Thyroid gland (tissue), 4 donors: ENCODE measurements at places on chromosomes 16 and 17. TPM values are rescaled to one million over a fixed set of nuclear protein-coding genes. Genes with fewer than 3 reads are reported as not detected.

The PRSS33 gene
- not detected for total RNA-seq

DNA sequence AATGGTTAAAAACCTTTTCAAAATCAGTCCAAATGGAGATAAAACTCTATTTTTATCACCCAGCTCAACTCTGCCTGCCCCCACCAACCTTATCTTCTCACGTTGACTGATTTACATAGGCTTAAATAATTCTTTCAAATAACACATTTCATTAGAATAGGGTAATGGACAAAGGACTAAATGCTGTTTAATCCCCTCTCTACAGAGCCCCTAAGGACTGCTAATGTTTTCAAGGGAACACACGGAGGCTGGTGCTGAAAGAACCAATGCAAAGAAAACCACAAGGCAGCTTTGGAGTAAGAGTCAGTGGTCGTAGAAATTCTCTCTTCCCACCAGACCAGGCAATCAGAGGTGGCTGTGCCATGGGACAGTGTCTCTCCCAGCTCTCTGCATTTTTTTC lies 445.7 kb upstream of the MAF start:
- H3K4me3 ChIP-seq = no peak overlapping the region
- no peak for DNase-seq
- peaks cover 11% of the 10 kb centered on the region for H3K4me1 ChIP-seq
- no peaks in the 10 kb centered on the region for H3K36me3 ChIP-seq
- no peak overlapping the region for H3K27ac ChIP-seq
- no peaks in the 10 kb centered on the region for H3K27me3 ChIP-seq

DNA sequence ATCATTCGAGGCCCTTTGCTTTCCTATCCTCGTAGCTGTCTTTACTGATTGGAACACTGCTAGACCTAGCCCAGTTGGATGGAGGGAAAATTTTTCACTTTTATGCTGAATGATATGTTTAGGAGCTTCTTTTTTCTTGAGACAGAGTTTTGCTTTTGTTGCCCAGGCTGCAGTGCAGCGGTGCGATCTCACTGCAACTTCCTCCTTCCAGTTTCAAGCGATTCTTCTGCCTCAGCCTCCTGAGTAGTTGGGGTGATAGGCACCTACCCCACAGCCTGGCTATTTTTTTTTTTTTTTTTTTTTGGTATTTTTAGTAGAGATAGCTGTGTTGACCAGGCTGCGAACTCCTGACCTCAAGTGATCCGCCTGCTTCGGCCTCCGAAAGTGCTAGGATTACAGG lies 17.3 kb upstream of the PSMC5 start:
- H3K27me3 ChIP-seq = no peaks in the 10 kb centered on the region
- no peak for DNase-seq
- peaks cover 90% of the 10 kb centered on the region for H3K36me3 ChIP-seq
- H3K27ac ChIP-seq = no peak overlapping the region

DNA sequence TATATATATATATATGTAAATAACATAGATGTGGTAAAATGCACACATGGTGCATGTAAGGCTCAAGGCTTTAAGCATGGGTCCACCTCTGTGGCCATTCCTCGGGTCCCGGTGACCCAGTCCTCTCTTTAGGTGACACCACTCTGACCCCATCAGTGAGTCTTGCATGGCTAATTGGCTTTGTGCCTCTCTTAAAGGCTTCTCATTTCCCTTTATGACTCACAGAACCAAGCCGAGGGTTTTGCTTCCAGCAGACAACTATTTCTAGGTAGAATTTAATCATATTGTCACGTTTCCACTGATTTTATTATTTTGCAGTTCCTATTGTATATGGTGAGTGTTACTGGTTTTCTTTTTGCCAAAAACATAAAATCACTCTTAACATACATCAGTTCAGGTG lies 59.7 kb downstream of the PLCG2 start:
- no peak for DNase-seq
- no peak overlapping the region for H3K4me3 ChIP-seq
- H3K27me3 ChIP-seq = no peaks in the 10 kb centered on the region
- H3K27ac ChIP-seq = no peak overlapping the region

The IQCK gene
- total RNA-seq = 93.8 TPM

The CDRT15L2 gene
- total RNA-seq = not detected

DNA sequence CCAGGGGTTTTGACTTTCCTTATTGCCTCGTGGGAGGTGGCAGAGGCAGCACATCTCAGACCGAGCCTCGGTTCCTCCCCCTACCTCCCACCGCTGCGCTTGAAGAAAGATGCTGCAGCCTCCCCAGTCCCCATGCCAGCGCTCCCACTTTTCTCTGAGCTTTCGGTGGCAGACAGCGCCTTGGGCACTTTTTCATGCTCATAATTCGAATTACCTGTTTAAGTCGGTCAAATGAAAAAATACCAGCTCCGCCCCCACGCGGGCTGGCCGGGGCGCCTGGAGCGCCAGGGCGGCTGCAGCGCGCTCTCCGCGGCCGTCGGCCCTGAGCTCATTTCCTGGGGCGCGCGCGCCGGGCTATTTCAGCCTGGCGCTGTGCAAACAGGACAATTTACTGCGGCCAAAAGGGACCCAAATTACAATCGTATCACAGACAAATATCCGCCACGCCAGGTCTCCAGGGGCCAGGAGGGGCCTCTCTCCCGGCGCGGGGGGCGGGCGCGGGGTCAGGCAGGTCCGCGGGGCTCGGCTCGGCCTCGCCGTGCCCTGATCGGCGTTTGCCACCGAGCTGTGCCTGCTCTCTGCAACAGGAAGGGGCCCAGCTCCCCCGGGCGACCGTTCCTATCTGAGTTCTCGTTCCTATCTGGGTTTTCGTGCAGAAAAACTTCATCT lies 45.0 kb downstream of the SOST start:
- H3K4me1 ChIP-seq = peaks cover 5% of the 10 kb centered on the region
- H3K27me3 ChIP-seq = no peaks in the 10 kb centered on the region

- H3K4me1 ChIP-seq = peaks cover 9% of the 10 kb centered on the region
- H3K36me3 ChIP-seq = no peaks in the 10 kb centered on the region
- no peak overlapping the region for H3K4me3 ChIP-seq
- no peak overlapping the region for H3K27ac ChIP-seq
- DNase-seq = no peak
Observed at GRCh38 chr16:57840833-57841232, 38.5 kb upstream of the KIFC3 start.

The TNRC6C gene
- 32.7 TPM for total RNA-seq

GRCh38 chr16:2897110-2897509 lies 14.1 kb downstream of the FLYWCH2 start:
- H3K27ac ChIP-seq = no peak overlapping the region
- peaks cover 9% of the 10 kb centered on the region for H3K36me3 ChIP-seq
- H3K4me3 ChIP-seq = no peak overlapping the region
- no peaks in the 10 kb centered on the region for H3K27me3 ChIP-seq

GRCh38 chr16:87701505-87701921 lies 64.3 kb downstream of the KLHDC4 start:
- peaks cover 10% of the 10 kb centered on the region for H3K36me3 ChIP-seq
- no peak for DNase-seq

- H3K27me3 ChIP-seq = no peaks in the 10 kb centered on the region
- no peak overlapping the region for H3K27ac ChIP-seq
- peak; percentile 20 for DNase-seq
- H3K4me1 ChIP-seq = peaks cover 23% of the 10 kb centered on the region
- no peak overlapping the region for H3K4me3 ChIP-seq
Observed at GRCh38 chr17:75366432-75366831, 39.0 kb downstream of the GRB2 start.

- no peaks in the 10 kb centered on the region for H3K4me1 ChIP-seq
- DNase-seq = no peak
- no peak overlapping the region for H3K27ac ChIP-seq
- no peak overlapping the region for H3K4me3 ChIP-seq
- H3K36me3 ChIP-seq = no peaks in the 10 kb centered on the region
- no peaks in the 10 kb centered on the region for H3K27me3 ChIP-seq
Observed at GRCh38 chr16:77131398-77131797, 59.6 kb upstream of the MON1B start.

- no peak for DNase-seq
- H3K4me1 ChIP-seq = no peaks in the 10 kb centered on the region
- no peak overlapping the region for H3K4me3 ChIP-seq
- no peak overlapping the region for H3K27ac ChIP-seq
- H3K36me3 ChIP-seq = no peaks in the 10 kb centered on the region
Observed at GRCh38 chr16:82061861-82062525, 26.9 kb downstream of the HSD17B2 start.

- H3K4me3 ChIP-seq = no peak overlapping the region
- H3K27me3 ChIP-seq = no peaks in the 10 kb centered on the region
- no peaks in the 10 kb centered on the region for H3K4me1 ChIP-seq
- no peak overlapping the region for H3K27ac ChIP-seq
Observed at GRCh38 chr16:54847207-54847606, 83.5 kb upstream of the IRX5 start.

The FOXO3B gene
- total RNA-seq = 11.4 TPM

DNA sequence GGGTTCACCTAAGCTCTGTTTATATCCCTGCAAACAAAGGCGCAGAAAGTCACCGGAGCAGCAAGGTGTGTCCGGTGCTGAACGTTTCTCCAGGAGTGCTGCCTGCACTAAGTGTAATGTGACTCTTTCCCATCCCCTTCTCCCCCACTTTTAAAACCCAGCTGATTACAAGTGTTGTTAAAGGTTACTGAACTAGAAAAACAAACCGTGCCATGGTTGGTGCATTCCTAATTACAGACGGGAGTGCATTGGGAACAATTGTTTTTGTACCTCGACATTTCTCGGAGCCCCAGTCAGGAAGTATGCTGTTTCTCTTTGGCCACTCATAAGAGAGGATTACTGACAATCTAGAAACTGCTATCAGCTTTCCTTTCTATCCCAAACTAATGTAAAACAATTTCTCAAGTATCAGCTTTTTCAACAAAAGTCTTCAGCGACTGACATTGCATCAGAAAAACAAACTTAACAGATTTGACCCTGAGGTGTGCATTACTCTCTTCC lies 441.0 kb upstream of the SALL1 start:
- H3K36me3 ChIP-seq = no peaks in the 10 kb centered on the region
- H3K4me3 ChIP-seq = no peak overlapping the region
- peaks cover 9% of the 10 kb centered on the region for H3K4me1 ChIP-seq
- peak; percentile 76 for DNase-seq

- H3K4me3 ChIP-seq = no peak overlapping the region
- DNase-seq = no peak
- H3K36me3 ChIP-seq = no peaks in the 10 kb centered on the region
- H3K27ac ChIP-seq = no peak overlapping the region
Observed at GRCh38 chr16:11530171-11530940, 56.4 kb downstream of the LITAF start.

- no peak overlapping the region for H3K4me3 ChIP-seq
- H3K27ac ChIP-seq = no peak overlapping the region
- H3K4me1 ChIP-seq = peaks cover 24% of the 10 kb centered on the region
- no peaks in the 10 kb centered on the region for H3K36me3 ChIP-seq
Observed at GRCh38 chr16:68643227-68643626, 1.9 kb upstream of the CDH3 start.

GRCh38 chr16:86045591-86045971 lies 146.6 kb downstream of the IRF8 start:
- H3K27ac ChIP-seq = no peak overlapping the region
- DNase-seq = no peak
- H3K36me3 ChIP-seq = no peaks in the 10 kb centered on the region
- no peak overlapping the region for H3K4me3 ChIP-seq
- no peaks in the 10 kb centered on the region for H3K27me3 ChIP-seq

GRCh38 chr16:72399811-72400210 lies 227.9 kb upstream of the PMFBP1 start:
- no peaks in the 10 kb centered on the region for H3K36me3 ChIP-seq
- DNase-seq = no peak
- no peak overlapping the region for H3K4me3 ChIP-seq
- H3K27me3 ChIP-seq = no peaks in the 10 kb centered on the region
- H3K27ac ChIP-seq = no peak overlapping the region

The SPNS1 gene
- total RNA-seq = 24.2 TPM

GRCh38 chr17:7403727-7403976 lies 245 bp downstream of the TMEM256 start:
- no peak for DNase-seq
- no peaks in the 10 kb centered on the region for H3K27me3 ChIP-seq
- H3K36me3 ChIP-seq = no peaks in the 10 kb centered on the region
- peak overlapping the region; percentile 59 for H3K4me3 ChIP-seq
- peaks cover 9% of the 10 kb centered on the region for H3K4me1 ChIP-seq

The PRSS22 gene
- 7.7 TPM for total RNA-seq

DNA sequence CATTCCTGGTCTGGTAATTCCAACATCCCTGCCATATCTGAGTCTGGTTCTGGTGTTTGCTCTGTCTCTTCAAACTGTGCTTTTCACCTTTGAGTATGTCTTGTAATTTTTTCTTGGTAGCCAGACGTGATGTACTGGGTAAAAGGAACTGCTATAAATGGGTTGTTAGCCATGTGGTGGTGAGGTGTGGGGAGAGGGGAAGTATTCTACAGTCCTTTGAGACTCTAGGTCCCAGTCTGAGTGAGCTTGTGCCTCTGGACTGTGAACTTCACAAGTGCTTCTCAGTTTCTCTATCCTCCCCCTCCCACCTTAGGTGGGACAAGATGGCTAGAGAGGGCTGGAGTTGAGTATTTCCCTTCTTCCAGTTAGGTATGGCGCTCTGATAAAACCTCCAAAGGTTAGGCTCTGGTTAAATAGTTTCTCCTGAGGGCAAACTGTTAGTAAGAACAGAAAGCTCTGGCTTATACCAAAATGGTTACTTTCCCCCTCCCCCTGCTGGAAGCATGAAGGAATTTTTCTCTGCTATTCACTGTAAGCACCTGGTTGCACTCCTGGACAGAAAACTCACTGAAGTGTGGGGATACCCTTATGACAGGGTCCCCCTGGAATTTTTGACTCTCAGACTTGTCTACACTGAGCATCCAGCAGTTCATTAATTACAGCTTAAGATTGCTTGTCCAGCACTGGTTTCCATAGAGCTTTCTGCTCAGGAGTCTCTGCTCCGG lies 87.8 kb downstream of the MARCHF10 start:
- H3K27me3 ChIP-seq = no peaks in the 10 kb centered on the region
- H3K4me3 ChIP-seq = no peak overlapping the region
- no peaks in the 10 kb centered on the region for H3K4me1 ChIP-seq
- H3K27ac ChIP-seq = no peak overlapping the region

The SLFN14 gene
- total RNA-seq = 0.29 TPM

DNA sequence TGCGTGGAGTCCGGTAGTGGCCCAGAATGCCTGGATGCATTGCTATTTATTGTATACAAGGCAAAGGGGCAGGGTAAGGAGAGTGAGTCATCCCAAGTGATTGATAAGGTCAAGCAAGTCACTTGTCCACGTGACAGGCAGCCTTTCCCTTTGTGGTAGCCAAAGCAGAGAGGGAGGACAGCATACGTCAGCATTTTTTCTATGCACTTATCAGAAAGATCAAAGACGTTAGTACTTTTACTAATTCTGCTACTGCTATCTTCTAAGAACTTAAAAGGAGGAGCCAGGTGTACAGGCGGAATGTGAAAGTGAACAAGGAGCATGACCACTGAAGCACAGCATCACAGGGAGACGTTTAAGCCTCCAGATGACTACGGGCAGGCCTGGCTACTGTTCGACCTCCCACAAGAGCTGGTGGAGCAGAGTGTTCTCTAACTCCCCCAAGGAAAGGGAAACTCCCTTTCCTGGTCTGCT lies 47.9 kb upstream of the ARL4D start:
- no peaks in the 10 kb centered on the region for H3K4me1 ChIP-seq
- H3K27ac ChIP-seq = no peak overlapping the region
- H3K27me3 ChIP-seq = no peaks in the 10 kb centered on the region
- H3K4me3 ChIP-seq = no peak overlapping the region
- DNase-seq = no peak
- no peaks in the 10 kb centered on the region for H3K36me3 ChIP-seq

The HOXB7 gene
- total RNA-seq = 2.8 TPM
